ENCODE measurements at places on chromosomes 16 and 17.

DNA sequence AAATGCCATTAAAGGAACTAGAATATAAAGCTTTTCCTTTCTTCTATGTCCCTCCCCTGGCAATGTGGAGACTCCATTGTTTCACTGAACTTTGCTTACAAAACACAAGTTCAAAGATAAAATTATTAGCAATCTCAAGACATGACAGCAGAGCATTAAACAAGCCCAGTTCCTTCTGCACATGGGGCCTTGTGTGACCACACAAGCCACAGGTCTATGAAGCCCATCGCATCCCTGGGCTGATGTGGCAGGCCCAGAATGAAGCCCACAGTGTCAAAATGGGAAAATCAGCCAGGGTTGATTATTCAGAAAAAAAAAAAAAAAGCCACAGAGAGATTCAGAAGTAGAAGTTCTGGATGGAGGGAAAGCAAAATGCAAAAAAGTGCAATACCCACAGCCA, 12.9 kb upstream of the SLC39A11 start:
- no peak for DNase-seq

DNA sequence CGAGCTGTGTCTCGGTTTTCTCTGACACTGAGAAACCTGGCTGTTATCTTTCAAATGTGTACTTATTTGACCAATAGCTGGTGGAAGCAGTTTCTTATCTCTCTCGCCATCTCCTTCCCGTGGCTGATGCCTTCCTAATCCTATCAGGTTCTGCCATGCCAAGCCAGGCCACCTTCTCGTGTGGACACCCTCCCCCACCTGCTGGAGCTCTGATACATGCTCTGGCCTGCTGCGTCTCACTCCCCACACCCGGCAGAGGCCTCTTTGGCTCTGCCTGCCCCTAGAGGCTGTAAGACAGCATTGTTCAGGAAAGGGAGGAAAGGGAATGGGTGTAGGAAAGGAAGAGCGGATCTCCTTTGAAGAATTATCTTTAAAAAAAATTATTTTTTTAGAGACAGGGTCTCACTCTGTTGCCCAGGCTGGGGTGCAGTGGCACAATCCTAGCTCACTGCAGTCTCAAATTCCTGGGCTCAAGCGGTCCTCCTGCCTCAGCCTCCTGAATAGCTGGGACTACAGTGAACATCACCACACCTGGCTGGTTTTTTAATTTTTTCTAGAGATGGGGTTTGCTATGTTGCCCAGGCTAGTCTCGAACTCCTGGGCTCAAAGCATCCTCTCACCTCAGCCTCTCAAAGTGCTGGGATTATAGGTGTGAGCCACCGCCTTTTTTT, 7.5 kb upstream of the ARMC5 start:
- peak; percentile 83 for DNase-seq

- no peak for DNase-seq
Observed at GRCh38 chr16:17368446-17368845, 102.3 kb downstream of the XYLT1 start.

- no peak for DNase-seq
Observed at GRCh38 chr16:54402270-54402669, 115.7 kb upstream of the IRX3 start.

GRCh38 chr16:77116856-77117255, 74.1 kb upstream of the MON1B start:
- no peak for DNase-seq

- DNase-seq, result no peak
Observed at GRCh38 chr17:79055197-79055596, 19.4 kb upstream of the ENGASE start.

DNA sequence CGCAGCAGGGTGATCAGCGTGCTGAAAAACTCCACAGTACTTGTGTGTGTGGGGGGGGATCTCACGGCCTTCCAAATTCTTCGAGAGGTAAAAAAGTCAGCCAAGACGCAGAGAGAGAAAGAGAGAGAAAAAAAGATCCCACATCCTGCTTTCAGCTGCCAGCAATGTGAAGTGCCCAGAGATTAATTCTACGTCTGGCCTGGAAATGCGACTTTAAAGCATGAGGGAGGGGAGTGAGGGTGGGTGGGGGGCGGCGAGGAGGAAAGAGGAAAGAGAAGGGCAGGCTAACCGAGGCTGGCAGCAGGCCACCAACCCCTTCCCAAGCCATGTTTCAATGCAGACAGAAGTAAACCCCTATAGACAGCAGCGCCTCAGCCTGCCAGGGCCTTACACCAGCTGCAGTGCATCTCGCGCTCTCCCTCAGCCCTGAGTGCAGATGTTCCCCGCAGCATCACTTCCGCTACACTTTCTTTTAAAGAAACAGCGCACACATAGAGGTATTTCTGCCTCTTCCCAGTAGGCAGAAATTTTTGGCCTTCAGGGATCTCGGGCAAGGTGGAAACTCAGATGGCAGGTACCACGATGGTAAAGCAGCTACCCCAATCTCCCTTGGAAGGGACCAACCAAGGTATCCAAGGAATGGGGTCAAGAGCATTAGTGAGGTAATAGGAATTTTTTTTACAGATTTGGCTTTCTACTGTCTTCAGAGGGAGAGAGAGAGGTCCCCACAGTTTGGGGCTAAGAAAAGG, 87.8 kb downstream of the SMG6 start:
- no peak for DNase-seq

DNA sequence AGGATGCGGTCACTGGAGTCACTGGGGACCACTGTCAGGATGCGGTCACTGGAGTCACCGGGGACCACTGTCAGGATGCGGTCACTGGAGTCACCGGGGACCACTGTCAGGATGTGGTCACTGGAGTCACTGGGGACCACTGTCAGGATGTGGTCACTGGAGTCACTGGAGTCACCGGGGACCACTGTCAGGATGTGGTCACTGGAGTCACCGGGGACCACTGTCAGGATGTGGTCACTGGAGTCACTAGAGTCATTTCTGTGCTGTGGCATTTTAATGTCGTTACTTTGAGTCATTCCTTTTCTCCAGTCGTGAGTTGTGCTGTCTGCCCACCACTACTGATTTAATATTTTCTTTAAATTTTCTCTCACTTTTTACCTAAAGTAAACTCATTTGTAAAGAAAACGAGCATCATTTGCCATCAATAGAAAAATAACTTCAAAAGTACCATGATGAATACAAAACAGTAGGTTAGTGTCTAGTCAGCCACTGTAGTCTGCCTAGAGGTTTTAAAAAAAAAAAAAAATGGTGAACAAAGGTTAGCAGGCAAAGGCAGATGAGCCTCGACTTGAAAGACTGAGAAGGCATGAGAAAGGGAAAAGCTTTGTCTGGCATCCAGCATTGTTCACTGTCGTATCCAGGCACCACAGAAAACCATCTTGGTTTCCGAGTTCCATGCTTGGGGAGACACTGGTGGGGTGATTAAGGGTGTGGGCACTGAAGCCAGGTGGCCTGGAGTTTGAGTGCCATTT, 346.6 kb downstream of the SNX29 start:
- peak; percentile 27 for DNase-seq

GRCh38 chr17:77444628-77444983, 303.8 kb downstream of the SEC14L1 start:
- no peak for DNase-seq

GRCh38 chr16:77833921-77834634, 45.7 kb downstream of the VAT1L start:
- peak; percentile 71 for DNase-seq

GRCh38 chr17:49621946-49622529, 46.4 kb downstream of the NXPH3 start:
- no peak for DNase-seq

DNA sequence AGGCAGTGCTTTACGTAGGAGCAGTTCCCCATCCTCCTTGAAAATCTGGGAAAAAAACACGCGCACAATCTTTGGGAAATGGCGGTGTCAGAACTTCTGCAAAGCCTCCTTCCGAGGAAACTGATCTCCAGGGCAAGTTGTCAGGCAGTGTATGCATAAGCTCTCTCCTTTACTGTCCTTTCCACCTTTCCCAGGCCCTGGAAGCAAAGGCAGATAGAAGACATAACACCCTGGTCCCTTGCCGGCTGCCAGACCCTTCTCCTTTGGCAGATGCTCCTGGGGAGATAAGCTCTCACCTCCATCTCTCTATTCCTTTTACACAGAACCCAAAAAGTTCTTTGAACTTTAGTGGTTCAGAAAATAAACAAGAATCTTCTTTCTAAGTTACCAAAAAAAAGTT, 12.4 kb downstream of the TOB1 start:
- DNase-seq, result no peak

DNA sequence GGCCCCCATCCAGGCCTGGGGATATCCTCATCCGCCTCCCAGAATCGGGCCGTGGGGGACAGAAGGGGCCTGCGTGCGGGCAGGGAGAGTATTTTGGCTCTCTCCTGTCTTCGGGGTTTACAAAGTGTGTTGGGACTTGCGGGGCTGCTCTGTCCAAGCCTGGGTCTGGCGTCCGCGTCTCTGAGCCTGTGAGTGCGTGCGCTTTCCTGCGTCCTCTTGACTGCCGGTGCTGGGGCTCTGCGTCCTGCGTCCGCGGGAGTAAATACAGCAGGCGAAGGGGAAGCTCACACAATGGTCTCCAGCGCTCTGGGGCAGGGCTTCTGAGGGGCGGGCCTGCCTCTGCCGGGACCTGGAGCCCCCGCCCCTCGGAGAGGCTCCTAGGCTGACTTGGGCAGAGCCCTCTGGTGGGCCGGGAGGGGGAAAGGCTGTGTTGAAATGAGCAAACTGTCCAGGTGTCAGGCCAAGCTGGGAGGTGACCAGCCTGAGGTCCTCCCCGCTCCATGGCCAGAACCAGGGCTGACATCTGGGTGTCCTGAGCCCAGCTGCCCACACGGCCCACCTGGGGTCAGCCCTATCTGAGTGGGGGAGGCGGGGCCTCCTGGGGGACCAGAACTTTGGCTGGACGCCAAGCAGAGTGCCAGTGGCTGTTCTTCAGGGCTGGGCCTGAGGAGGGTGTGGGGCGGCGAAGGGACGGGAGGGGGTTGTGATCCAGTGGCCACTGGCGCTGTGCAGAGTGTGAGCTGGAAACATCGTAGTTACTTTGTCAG, 233.6 kb downstream of the SEC14L1 start:
- DNase-seq, result peak; percentile 83

DNA sequence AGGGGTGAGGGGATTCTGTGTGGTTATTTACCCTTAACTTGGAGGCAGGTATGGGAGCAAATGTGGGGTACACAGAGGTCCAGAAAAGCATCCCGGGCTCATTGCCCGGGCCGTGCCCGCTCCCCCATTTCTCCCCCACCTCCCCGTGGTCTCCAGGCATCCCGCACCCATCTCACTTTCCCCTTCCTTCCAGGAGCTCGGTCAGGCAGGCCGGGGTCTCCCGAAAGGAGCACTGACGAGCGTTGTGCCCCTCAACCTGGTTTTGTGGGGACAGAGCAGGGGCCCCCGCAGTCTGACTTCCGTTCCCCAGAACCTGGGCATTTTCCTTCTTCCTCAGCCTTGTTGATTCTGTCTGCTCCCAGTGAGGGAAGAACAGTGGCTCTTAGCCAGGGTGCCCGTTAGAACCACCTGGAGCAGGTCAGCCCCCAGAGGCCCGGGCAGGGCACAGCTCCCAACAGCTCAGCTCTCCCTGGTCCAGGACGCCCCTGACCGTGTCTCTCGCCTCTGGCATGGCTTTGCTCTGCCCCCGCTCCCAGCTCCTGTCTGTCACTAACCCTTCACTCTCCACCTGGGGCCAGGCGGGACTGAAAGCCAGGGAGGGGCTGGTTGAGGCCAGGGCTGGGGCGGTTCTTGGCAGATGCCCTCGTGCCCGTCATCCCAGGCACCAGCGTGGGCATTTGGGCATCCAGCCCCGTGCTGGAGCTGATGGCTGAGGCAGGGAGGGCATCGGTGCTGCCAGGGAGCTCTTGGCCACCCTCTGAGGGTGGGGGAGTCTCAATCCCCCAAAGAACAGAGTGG, 12.5 kb upstream of the NUDT16L1 start:
- DNase-seq, result no peak
